Activated effector memory CD4-positive, alpha-beta T cell treated with Interleukin-2 at 50 U/mL for 16 hours (primary cell): ENCODE measurements at places on chromosomes 12 and 14.

- no peak for DNase-seq
Observed at GRCh38 chr12:120230326-120230973, 29.5 kb upstream of the RPLP0 start.

DNA sequence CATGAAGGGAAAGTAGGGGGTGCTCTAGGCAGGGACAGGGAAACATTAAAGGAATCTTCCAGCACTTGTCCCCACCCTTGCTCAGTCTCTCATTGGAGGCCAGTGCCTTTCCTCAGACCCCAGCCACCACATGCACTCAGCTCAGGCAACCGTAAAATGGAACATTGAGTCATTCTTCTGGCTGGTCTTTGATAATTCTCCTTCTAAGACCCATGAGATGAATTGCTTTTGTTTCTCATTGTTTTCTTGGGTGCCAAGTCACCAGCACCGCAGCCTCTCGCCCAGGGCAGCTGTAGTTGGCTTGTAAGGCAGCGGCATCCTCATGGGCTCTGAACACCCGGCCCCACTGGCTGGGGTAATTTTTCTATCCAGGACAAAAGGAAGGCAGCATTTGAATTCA is 108.2 kb downstream of the PHETA1 start:
- DNase-seq: no peak

DNA sequence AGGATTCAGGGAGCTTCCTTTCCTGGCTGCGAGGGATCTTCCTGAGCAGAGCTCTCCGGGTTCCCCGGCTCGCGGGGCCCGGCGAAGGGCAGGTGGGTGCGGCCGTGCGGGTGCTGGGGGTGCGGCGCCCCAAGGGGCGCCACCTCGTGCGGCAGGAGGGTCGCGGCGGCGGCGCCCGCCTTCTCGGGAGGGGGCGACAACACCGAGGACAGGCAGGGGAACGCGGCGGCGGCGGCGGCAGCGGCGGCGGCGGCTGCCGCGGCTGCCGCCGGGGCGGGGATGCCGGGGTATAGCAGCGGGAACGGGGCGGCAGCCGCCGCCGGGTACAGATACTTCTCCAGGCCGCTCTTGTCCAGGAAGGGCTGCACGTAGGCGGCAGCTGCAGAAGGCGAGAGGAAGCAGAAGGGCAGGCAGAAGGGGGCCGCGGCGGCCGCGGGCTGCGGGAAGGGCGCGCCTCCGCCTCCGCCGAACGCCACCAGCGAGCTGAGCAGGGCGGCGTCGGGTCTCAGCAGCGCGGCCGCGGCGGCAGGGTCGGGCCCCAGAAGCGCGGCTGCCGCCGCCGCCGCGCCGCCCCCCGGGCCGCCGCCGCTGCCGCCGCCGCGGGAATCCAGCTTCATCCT is 2.7 kb downstream of the BHLHE41 start:
- no peak for DNase-seq

GRCh38 chr12:58621126-58621525 is 299.2 kb downstream of the LRIG3 start:
- DNase-seq: no peak

DNA sequence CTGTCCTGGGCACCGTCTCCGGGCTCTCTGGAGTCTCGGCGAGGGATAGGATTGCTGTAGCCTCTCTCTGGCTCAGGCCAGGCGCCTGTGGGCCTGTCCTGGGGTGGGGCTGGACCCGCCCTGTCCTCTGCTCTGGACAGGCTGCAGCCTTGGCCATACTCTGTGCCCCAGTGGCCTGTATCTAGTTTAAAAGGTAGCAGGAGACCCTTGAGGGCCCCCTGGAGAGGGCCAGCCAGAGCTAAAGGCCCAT is 1.8 kb downstream of the KIF26A start:
- DNase-seq: no peak

- DNase-seq: no peak
Observed at GRCh38 chr14:100048786-100049185, 16.4 kb upstream of the EVL start.

- DNase-seq: no peak
Observed at GRCh38 chr14:103732868-103733620, 17.4 kb downstream of the ZFYVE21 start.

GRCh38 chr14:59768855-59769375 is 101.7 kb downstream of the RTN1 start:
- DNase-seq: no peak

DNA sequence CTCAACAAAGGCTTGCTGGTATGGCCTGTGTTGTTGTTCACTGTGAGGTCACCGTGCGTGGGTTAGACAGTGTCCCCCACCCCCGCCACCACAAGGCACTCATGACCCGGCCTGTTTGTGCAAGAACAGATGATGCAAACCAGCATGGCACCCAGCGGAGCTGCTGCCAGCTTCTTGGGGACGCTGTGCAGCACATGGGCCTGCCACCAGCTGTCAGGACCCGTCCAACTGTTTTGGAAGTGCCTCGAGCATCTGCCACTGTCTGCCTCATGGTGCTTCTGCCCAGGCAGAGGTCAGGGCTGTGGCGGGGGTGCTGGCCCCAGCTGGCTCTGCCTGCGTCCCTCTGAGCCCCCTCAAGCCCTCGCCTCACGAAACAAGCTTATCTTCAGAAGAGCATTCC is 1.5 kb downstream of the ASB2 start:
- no peak for DNase-seq

GRCh38 chr14:65234752-65235361 is 132.5 kb upstream of the MAX start:
- DNase-seq: no peak

DNA sequence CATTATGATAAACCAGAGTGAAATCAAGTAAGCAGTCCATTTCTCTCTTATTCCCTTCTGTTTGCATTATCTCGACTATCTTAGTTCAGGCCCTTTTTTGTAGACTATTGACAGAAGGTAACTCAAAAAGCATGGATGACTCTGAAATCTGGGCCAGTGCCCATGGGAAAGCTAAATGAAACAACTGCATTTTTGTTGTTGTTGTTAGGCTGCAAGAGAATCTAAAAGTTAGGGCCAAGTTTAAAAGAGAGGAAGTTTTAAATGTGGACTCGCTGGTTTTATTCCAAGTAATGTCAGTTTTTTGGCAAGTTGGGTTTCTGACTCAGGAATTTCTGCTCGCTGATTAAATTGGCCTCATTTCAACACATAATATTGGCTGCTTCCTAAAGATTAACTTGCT is 201.1 kb downstream of the PIK3C2G start:
- no peak for DNase-seq

DNA sequence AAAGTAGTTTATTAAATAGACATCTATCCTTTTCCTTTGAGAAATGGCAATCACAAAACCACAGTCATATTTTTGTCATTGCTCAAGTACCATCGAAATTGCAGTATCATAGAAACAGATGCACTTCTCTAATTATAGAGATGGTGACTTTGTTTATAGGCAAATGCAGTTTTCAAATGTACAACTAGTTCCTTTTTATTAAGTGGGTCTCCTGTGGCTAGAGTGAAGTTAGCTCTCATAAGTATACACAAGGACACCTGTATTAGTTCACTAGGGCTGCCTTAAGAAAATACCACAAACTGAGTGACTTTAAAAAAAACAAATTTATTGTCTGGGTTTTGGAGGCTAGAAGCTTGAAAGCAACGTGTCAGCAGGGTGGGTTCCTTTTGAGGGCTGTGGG is 62.8 kb downstream of the OTOGL start:
- DNase-seq: no peak

GRCh38 chr12:115267891-115268290 is 583.9 kb upstream of the TBX3 start:
- no peak for DNase-seq

- no peak for DNase-seq
Observed at GRCh38 chr14:100075681-100076080, 10.5 kb downstream of the EVL start.

- peak; percentile 40 for DNase-seq
Observed at GRCh38 chr14:20624495-20625070, 16.9 kb downstream of the OR6S1 start.
